Activated CD8-positive, alpha-beta memory T cell treated with anti-CD3 and anti-CD28 coated beads for 4 hours (primary cell): ENCODE measurements at places on chromosomes 2 and 18.

DNA sequence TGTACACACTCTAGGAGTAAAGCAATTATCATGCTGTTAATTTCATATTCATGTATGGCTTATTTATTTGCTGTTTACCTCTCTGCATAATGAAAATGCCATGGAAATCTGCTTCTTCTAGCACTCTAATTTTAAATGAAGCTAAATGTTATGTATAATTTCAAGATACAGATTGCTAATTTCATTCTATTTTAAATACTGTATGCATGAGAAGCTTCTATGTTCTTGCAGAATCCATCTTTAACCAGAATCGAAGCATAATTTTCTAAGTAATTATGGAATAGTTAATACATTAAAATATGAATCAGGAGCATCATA, 127.2 kb downstream of the UBE2E3 start:
- no peak for DNase-seq

- DNase-seq = no peak
Measured at GRCh38 chr2:131577812-131578211, 50.1 kb downstream of the CCDC74A start.

GRCh38 chr18:66616523-66616983, 12.7 kb upstream of the CDH19 start:
- DNase-seq = no peak

- DNase-seq = no peak
Measured at GRCh38 chr2:214772443-214773015, 37.0 kb downstream of the BARD1 start.

DNA sequence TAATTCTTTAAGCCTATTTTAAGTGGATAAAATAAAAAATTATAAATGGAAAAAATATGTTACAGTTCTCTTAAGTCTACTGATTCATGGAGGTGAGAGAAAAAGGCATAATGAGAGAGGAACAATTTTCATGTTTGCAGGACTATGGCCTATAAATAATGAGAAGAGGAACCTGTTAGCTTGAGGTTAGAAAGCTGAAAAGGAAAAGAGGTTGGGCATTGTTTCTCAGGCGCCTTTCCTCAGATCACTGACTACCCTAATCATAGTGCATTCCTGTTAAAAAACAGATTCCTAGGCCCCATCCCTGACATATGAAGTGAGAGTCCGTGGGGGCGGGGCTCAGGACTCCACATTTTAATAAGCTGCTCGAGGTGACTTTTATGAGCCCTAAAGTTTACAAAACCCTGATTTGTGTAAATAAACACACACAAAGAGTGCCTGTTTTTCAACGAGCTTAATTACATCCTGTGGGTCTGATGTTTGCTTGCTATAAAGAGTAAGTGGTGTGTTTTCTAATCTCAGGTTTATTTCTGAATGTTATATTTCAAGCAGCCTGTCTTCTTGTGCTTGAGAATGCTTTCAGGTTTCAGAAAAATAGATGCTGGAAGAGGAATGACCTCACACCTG, 335.5 kb downstream of the CLIP4 start:
- no peak for DNase-seq

GRCh38 chr2:222430071-222430470, 5.7 kb downstream of the SGPP2 start:
- no peak for DNase-seq
